ENCODE measurements at places on chromosomes 16 and 17.

DNA sequence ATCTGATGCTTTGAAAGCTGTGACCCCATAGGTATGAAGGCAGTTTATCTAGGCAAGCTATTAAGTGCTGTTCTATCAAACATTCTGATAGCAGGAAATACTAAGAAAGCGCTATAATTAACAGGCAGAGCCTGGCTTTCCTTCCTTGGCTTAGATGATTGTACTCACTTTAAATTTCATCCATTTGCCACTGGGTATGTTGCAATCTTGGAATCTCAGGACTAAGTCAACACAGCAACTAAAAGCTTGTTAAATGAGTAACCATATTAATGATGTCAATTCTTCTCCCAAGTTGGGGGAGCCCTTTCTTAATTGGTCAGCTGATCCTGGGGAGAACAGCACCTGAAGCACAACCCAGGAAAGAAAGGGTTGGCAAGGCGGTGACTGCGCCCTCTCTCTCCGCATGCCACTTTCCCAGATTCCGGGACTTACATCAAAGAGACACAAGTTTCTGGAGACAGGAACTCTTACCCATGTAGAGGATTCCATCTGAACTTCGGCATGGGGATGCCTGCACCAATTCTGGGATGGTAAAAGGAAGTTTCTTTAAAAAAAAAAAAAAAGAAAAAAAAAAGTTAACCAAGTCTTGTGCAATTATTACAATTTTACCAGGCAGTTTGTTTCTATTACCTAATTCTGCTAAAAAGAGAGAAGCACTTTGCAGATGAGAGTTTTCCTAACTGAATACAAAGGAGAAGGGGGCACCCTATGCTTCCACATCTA, 54.4 kb upstream of the ICAM2 start:
- peak; percentile 59 for DNase-seq

DNA sequence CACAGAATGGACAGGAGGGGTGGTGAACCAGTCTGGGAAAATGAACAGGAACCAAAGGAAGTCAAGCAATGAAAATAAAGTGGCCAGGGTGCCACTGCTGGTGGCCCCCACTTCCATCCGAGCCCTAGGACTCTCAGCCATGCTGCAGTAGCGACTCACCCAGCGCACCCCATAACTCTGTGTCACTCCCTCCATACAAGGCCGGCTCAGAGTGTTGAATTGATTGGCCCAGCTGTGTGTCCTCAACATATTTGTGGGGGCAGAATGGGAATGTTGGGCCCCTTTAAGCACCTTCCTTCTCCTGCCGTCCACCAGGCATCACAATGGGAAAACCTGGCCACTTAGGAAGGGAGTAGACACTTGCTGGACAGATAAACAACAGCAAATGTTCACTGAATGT, 169.0 kb upstream of the SDK2 start:
- DNase-seq, result no peak

- no peak for DNase-seq
These were observed 121.9 kb downstream of the CDYL2 start for GRCh38 chr16:80682421-80683070.

GRCh38 chr17:32099686-32100085, 42.6 kb upstream of the RHOT1 start:
- DNase-seq, result no peak

DNA sequence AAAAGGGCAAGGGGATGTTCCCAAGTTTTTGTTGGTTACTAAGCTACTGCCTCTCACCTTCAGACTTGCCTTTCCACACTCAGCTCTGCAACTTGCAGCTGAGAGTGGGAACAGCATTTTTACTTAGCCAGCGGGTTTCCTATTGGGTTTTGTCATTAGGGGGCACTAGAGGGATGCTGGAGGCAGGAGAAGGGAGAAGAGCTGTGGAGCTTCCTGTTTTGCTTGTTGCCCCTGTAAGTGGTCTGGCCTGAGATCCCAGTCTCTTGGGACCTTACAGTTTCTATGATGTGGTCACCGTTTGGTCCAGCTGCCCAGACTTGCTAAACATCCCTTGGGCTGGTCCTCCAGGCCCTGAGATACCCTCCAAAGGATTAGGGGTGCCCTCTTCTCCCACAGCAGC, 209.6 kb upstream of the NLRP1 start:
- DNase-seq, result no peak

- DNase-seq, result peak; percentile 42
These were observed 889 bp upstream of the ZNF423 start for GRCh38 chr16:49856672-49857330.
